ENCODE measurements at places on chromosomes 4 and X.

GRCh38 chrX:154123241-154124219 lies 20.5 kb upstream of the OPN1LW start:
- DNase-seq, result no peak

- peak; percentile 85 for DNase-seq
These were observed at the start of gene USP46 for GRCh38 chr4:52659001-52659721. USP46 (minus strand) TSS chr4:52659301; CDS start chr4:52659150, 151 bp downstream.

DNA sequence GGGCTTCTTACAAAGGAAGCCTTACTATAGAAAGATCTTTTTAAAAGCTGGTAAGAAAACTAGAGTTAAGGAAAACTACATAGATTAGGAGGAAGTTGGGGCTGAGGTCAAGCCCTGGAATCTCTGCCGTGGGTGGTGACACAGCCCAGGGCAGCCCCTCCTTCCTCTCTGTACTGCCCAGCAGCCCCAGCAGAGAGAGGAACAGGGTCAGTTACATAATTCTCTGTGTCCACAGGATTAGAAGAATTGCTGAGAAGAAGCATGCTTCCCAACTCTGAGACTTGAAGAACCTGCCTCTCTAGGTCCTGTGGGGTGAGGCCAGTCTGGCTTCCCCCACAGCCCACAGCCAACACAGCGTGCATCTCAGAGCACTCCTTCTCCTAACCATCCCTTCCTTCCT lies 9.2 kb upstream of the ABLIM2 start:
- DNase-seq, result no peak

GRCh38 chr4:1939664-1940509 lies 68.7 kb downstream of the NSD2 start:
- DNase-seq, result no peak

DNA sequence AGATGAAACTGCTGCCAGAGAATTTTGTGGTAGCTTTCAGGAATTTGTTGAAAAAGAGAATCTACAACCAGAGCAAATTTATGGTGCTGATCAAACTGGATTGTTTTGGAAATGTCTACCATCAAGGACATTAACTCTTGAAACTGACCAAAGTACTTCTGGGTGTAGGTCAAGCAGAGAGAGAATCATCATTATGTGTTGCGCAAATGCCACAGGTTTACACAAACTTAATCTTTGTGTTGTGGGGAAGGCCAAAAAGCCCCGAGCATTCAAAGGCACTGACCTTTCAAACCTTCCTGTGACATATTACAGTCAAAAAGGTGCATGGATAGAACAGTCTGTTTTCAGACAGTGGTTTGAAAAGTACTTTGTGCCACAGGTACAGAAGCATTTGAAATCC lies 2.1 kb downstream of the TIGD2 start:
- no peak for DNase-seq

All from ecto neural progenitor cell (in vitro differentiated cells).